ENCODE measurements at places on chromosomes 7 and 10. TPM values are rescaled to one million over a fixed set of nuclear protein-coding genes. Genes with fewer than 3 reads are reported as not detected.

DNA sequence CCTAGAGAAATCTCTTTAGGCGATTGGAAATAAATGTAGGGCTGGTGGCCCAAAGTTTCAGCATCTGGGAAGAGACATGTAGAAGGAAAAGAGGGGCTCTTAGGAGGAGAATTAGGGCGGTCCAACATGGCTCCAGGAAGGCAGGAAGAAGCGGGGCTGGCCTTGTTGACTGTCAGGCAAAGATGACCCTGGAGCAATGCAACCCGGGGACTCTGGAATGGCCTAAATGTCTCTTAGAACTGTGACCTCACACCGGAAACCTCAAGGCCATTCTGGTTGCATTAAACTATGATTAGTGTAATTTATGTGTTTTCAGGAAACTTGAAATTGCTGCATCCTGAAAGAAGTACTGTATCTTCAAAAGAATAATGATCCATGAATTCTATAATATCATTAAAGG lies 66.8 kb downstream of the NRP1 start:
- H3K36me3 ChIP-seq = no peaks in the 10 kb centered on the region
- no peak overlapping the region for H3K4me3 ChIP-seq
- no peak for DNase-seq
- no peaks in the 10 kb centered on the region for H3K27me3 ChIP-seq
- peaks cover 12% of the 10 kb centered on the region for H3K4me1 ChIP-seq
- H3K27ac ChIP-seq = no peak overlapping the region

DNA sequence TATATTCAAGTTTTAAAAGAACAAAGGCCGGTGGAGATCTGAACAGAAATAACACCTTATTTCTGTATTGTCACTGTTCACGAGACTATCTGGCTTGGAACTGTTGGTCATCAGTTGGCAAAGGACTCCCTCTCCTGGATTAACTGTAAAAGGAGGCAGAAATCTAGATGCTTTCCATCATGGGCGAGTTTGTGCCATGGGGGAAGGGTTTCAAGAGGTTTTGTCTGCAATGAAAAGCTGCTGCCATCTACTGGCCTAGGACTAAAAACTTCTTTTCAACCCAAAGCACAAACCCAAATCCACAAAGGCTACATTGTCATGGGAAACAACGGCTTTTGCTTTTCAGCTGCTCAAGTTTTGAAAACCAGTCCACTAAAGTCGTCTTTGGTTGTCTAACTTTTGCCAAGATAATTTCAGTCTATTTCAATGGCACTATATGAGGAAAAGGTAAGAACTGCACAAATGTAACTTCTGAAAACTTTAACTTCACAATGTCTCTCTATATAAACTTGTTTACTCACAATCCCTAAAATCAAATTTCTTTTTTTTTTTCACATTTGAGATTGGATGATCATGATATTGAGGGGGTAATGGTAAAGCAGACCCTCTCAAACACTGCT lies 196.8 kb downstream of the SKAP2 start:
- DNase-seq = peak; percentile 69
- H3K27ac ChIP-seq = no peak overlapping the region
- H3K4me1 ChIP-seq = no peaks in the 10 kb centered on the region
- no peak overlapping the region for H3K4me3 ChIP-seq
- no peaks in the 10 kb centered on the region for H3K36me3 ChIP-seq
- no peaks in the 10 kb centered on the region for H3K27me3 ChIP-seq

DNA sequence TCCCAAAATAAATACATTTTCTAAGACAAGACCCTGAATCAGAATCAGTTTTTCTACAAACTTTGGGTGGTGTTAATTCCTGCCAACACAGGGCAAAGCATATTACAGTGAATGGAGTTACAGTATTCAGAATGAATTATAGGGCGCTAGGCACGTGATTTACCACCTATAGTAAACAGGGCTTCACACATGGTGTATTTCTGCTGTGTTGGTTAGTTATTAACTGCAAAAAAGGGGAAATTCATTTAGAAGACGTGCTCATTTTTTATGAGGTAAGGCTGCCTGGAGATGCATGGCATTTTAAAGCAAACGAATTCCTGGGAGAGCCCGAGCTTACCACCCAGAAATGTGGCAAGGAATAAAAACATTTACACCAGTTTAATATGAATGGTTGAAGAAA lies 393.8 kb downstream of the LRMDA start:
- H3K27me3 ChIP-seq = no peaks in the 10 kb centered on the region
- H3K36me3 ChIP-seq = no peaks in the 10 kb centered on the region
- H3K4me1 ChIP-seq = peaks cover 29% of the 10 kb centered on the region

DNA sequence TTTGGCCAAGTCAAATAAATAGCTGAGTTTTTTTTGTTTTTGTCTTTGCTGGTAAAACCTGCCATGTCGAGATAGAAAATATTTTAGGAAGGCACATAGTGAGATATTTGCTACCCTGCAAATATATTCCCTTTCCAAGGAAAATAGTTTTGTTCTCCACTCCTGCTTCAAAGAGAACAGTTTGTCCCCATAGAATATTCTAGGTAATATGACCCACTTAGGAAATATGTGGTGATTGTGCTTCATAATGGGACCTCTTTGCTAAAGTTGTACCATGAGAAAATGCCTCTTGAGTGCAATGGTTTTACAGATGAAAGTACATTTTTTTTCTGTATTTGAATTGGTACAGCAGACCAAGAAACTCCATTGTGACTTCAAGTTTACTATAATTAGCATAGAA lies 41.6 kb downstream of the SMNDC1 start:
- no peak for DNase-seq
- H3K27ac ChIP-seq = peak overlapping the region; percentile 52
- H3K27me3 ChIP-seq = no peaks in the 10 kb centered on the region
- H3K4me3 ChIP-seq = no peak overlapping the region

GRCh38 chr10:120732643-120733313 lies 118.4 kb upstream of the WDR11 start:
- H3K4me3 ChIP-seq = no peak overlapping the region
- no peak for DNase-seq
- H3K27me3 ChIP-seq = no peaks in the 10 kb centered on the region
- no peaks in the 10 kb centered on the region for H3K4me1 ChIP-seq

- H3K4me3 ChIP-seq = no peak overlapping the region
- no peaks in the 10 kb centered on the region for H3K27me3 ChIP-seq
- peaks cover 20% of the 10 kb centered on the region for H3K4me1 ChIP-seq
- no peak for DNase-seq
- no peaks in the 10 kb centered on the region for H3K36me3 ChIP-seq
Measured at GRCh38 chr7:73669288-73669701, 1.7 kb downstream of the VPS37D start.

GRCh38 chr10:102801496-102801895 lies 35.7 kb downstream of the CYP17A1 start:
- H3K4me3 ChIP-seq = no peak overlapping the region
- H3K4me1 ChIP-seq = peaks cover 78% of the 10 kb centered on the region
- peak overlapping the region; percentile 85 for H3K27ac ChIP-seq
- DNase-seq = no peak
- H3K27me3 ChIP-seq = no peaks in the 10 kb centered on the region

DNA sequence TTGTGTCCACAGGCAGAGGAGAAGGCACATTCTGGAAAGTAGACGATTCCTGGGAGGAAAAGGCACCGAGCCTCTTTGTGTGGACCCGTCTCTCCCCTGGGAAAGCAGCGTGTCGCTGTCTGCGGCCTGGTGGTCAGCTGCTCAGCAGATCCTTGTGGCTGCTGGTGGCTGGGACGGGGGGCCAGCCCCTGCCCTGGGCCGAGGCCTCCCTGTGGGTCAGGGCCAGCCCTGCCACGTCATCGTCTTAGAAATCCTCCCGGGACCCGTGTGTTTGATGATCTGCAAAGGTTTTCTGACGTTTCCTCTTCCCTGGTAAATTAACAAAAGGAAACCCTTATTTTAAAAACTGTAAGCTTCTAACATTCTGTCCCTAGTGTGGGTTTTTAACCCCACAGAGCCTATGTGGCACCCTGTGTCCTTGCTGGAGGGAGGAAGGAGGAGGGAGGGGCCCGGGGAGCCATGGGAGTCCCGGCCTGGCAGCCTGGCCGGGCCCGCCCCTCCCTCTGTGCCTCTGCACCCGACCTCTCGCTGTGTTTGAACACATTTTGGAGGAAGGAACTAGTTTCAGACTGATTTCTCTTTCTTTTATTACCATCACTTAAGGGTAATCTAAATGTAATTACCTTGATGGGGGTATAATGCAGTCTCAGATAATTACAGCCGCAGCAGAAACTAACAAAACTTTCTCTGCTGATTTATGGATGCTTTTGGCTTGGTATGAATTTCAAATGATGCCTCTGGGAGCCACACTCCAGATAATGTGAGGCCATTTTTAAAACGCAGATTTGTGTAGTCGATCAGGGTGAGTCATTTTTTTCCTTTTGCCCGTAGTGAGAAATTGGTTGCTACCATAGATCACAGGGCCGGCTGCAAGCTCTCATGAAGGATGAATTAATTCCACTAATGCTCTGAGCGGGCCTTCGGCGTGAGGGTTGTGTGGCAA lies 85.5 kb downstream of the NKX6-2 start:
- peak overlapping the region; percentile 2 for H3K4me3 ChIP-seq
- peak overlapping the region; percentile 72 for H3K27ac ChIP-seq
- peaks cover 20% of the 10 kb centered on the region for H3K4me1 ChIP-seq
- DNase-seq = peak; percentile 68
- H3K27me3 ChIP-seq = no peaks in the 10 kb centered on the region
- peaks cover 6% of the 10 kb centered on the region for H3K36me3 ChIP-seq

NODAL gene
- not detected for total RNA-seq

APBB1IP gene
- total RNA-seq = 3.3 TPM

ASB10 gene
- total RNA-seq = not detected

Measured in sigmoid colon (tissue), 7 donors.